Panc1 (cell line): ENCODE measurements at places on chromosomes 13 and 19.

- H3K27ac ChIP-seq, result no peak overlapping the region
- no peak overlapping the region for H3K4me3 ChIP-seq
- no peaks in the 10 kb centered on the region for H3K27me3 ChIP-seq
- no peaks in the 10 kb centered on the region for H3K4me1 ChIP-seq
Measured at GRCh38 chr13:79429309-79429708, 23.3 kb upstream of the RBM26 start.

DNA sequence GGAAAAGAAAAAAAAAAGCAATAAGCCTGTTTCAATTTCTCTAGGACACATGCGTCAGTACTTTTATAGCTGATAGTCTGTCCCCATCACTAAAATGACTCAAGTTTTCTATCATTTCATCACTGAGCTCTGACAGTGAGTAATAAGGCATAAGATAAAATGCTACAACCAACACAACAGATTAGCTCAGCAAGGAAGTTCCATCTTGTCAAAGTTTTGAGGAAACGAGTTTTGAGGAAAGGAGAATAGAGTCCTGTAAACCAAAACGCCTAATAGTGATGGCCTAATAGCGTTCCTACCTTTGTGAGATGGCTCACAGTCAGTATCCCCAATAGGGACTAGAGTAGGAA, 145.1 kb downstream of the LACC1 start:
- no peak for DNase-seq

GRCh38 chr19:16579381-16579780, 7.2 kb upstream of the SLC35E1 start:
- no peak overlapping the region for H3K4me3 ChIP-seq
- no peak overlapping the region for H3K27ac ChIP-seq
- H3K36me3 ChIP-seq, result no peaks in the 10 kb centered on the region
- DNase-seq, result no peak
- H3K27me3 ChIP-seq, result no peaks in the 10 kb centered on the region

DNA sequence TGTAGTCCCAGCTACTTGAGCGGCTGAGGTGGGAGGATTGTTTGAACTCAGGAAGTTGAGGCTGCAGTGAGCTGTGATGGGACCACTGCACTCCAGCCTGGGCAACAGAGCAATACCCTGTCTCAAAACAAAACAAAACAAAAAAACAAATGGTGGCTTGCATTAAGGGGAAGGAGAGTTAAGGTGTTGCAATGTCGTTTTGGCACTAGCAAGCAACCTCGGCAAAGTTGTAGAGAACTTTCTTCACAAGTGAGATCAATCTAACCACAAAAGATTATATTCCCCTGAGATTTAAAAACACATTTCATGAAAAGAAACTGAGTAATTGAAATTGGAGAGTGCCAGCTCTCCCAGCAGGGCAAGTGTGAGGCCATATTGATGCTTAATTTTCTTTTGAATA, 153.7 kb downstream of the KLF5 start:
- no peaks in the 10 kb centered on the region; the same call in 1 of the 2 replicates for H3K4me1 ChIP-seq
- DNase-seq, result no peak
- H3K27ac ChIP-seq, result no peak overlapping the region
- no peaks in the 10 kb centered on the region for H3K27me3 ChIP-seq

DNA sequence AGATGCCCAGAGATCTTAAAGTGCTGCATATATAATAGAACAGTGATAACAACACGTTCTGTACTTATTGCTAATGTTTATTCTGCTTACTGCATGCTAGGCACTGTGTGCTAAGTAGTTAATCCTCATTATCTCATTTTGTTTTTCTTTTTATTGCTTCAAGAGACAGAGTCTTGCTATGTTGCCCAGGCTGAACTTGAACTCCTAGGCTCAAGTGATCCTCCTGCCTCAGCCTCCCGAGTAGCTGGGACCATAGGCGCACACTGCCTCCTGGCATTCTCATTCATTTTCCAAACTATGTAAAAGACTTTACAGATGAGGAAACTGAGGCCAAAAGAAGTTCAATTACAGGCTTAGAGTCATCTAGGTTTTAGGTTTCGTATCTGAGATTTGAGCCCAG, 548.4 kb downstream of the GPC6 start:
- no peak overlapping the region for H3K4me3 ChIP-seq
- no peaks in the 10 kb centered on the region for H3K27me3 ChIP-seq
- DNase-seq, result no peak
- no peaks in the 10 kb centered on the region for H3K36me3 ChIP-seq
- no peak overlapping the region for H3K27ac ChIP-seq
- no peaks in the 10 kb centered on the region for H3K4me1 ChIP-seq
